Activated T-cell treated with anti-CD3 and anti-CD28 coated beads, Interleukin-2, amount 50 U/mL, for 24 hours (primary cell): ENCODE measurements at places on chromosomes 16 and 17.

GRCh38 chr16:2501946-2502895, 11.5 kb upstream of the ATP6V0C start:
- no peak for DNase-seq
- H3K36me3 ChIP-seq: peaks cover 21% of the 10 kb centered on the region
- H3K4me3 ChIP-seq: no peak overlapping the region
- no peaks in the 10 kb centered on the region for H3K4me1 ChIP-seq
- no peaks in the 10 kb centered on the region for H3K27me3 ChIP-seq
- H3K27ac ChIP-seq: no peak overlapping the region

GRCh38 chr17:49514071-49514721, 19.1 kb downstream of the NGFR start:
- no peaks in the 10 kb centered on the region for H3K4me1 ChIP-seq
- H3K27me3 ChIP-seq: peaks cover 7% of the 10 kb centered on the region
- no peaks in the 10 kb centered on the region for H3K36me3 ChIP-seq
- no peak overlapping the region for H3K4me3 ChIP-seq
- H3K27ac ChIP-seq: no peak overlapping the region

DNA sequence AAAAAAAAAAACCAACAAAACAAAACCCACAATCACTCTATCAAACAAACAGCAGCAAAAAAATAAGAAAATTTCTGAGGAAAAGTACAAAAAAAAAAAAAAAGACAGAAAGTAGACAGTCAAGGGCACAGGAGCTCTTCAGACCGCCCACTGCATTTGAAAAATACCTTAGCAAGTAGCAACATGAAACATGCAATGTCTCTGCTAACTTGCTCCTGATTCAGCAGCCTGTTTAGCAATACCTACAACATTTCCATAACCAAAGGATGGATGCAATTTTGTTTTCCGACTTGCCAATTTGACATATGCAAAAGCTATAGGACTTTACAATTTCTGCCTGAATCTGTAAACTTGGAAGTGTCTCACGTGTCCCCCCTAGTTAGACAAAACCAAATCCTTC, 57.4 kb downstream of the SYNRG start:
- no peak overlapping the region for H3K4me3 ChIP-seq
- peaks cover 77% of the 10 kb centered on the region for H3K36me3 ChIP-seq
- no peaks in the 10 kb centered on the region for H3K27me3 ChIP-seq
- no peak for DNase-seq
- H3K4me1 ChIP-seq: peaks cover 61% of the 10 kb centered on the region
- H3K27ac ChIP-seq: peak overlapping the region; percentile 84

GRCh38 chr17:75610103-75610984, 22.7 kb downstream of the MYO15B start:
- no peak overlapping the region for H3K27ac ChIP-seq
- H3K4me3 ChIP-seq: no peak overlapping the region
- no peaks in the 10 kb centered on the region for H3K36me3 ChIP-seq
- peaks cover 3% of the 10 kb centered on the region for H3K4me1 ChIP-seq
- DNase-seq: no peak
- H3K27me3 ChIP-seq: no peaks in the 10 kb centered on the region

DNA sequence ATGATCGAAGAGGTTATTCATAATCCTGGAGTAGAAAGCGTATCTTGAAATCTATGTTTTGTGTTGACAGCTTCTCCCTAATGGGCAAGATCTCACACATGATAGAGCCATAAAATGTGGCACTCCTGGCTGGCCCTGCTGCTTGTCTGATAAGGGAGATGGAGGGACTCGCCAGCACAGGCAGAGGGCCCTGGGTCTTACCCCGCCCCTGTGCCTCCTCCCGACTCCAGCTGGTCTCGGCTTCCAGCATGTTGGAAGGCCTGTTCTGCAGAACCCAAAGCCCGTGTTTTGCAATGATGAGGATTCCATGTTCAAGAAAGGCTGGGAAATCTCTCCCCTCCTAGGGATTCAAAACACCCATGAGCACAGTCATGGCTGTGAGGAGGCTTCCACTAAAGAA, 106.7 kb upstream of the SDK2 start:
- no peak overlapping the region for H3K27ac ChIP-seq
- no peak for DNase-seq
- H3K4me3 ChIP-seq: no peak overlapping the region
- no peaks in the 10 kb centered on the region for H3K36me3 ChIP-seq
- H3K27me3 ChIP-seq: no peaks in the 10 kb centered on the region

DNA sequence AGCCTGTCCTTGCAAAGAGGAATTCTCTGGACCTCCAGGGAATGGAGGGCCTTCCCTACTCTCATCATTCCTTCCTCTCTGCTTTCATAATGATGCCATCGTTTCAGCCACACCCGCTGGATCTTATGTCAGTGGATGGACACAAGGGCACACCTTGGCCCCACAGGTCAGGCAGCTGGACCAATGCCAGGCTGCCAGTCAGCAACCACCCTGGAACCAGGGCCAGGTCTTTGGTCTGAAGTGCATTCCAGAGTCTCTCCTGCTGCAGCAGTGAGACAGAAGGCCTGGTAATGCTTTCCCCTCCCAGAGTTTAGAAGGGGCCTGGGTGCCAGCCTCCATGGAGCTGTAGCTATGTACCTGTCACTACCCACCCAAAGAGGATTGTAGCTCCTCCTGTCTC, 7.4 kb downstream of the C1QL1 start:
- H3K4me3 ChIP-seq: no peak overlapping the region
- peaks cover 7% of the 10 kb centered on the region for H3K4me1 ChIP-seq
- no peaks in the 10 kb centered on the region for H3K36me3 ChIP-seq
- DNase-seq: no peak

GRCh38 chr16:46812781-46813540, 18.0 kb downstream of the C16orf87 start:
- H3K4me1 ChIP-seq: peaks cover 49% of the 10 kb centered on the region
- no peaks in the 10 kb centered on the region for H3K27me3 ChIP-seq
- DNase-seq: no peak
- peak overlapping the region; percentile 83 for H3K27ac ChIP-seq
- peaks cover 52% of the 10 kb centered on the region for H3K36me3 ChIP-seq
